Stimulated activated CD4-positive, alpha-beta T cell treated with anti-CD3 and anti-CD28 coated beads, Interleukin-1b, Interleukin-23, amount 100 ng/mL, for 48 hours (primary cell): ENCODE measurements at places on chromosomes 13 and 19.

DNA sequence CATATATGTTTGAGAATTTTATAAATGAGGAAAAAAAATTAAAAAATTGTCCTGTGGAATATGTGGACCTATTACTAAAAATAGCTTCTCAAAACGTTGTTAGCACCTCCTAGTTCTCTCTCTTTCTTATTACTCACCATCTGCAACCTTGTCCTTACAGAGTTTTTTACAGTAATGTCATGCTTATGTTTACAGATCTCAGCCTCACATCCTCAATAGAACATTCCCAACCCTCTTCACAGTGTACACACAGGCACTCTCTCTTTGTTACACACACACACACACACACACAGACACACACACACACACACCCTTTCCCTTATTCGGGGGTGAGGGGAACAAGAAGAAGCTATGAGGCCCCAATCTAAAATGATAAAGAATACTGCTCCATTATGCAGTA lies 197.7 kb downstream of the SLITRK6 start:
- no peak for DNase-seq

- DNase-seq: no peak
These were observed 12.9 kb downstream of the VSTM2B start for GRCh38 chr19:29538651-29539050.

GRCh38 chr13:112818698-112819045 lies 128.8 kb downstream of the ATP11A start:
- no peak for DNase-seq

DNA sequence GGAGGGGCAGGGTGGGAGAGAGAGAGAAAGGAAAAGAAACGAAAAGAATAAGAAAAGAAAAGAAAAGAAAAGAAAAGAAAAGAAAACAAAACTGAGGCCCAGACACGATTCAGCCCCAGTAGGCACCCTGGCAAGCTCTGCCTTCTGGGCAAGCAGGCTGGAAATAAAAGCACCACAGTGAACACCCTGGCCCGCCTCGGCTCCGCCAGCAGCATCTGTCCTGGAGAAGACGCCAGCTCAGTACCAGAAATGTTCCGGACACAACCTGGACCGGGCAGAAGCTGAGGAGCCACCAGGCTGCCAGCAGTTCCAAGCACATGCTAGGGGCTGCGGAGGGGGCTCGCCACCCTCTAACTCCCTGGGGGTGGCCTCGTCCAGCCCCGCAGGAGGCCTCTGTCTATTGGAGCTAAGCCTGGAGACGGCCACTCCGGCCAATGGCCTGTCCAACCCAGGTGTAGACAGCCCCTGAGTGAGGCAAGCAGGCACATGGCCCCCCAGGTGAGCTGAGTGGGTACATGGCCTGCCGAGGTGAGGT lies 11.4 kb upstream of the CPAMD8 start:
- no peak for DNase-seq

DNA sequence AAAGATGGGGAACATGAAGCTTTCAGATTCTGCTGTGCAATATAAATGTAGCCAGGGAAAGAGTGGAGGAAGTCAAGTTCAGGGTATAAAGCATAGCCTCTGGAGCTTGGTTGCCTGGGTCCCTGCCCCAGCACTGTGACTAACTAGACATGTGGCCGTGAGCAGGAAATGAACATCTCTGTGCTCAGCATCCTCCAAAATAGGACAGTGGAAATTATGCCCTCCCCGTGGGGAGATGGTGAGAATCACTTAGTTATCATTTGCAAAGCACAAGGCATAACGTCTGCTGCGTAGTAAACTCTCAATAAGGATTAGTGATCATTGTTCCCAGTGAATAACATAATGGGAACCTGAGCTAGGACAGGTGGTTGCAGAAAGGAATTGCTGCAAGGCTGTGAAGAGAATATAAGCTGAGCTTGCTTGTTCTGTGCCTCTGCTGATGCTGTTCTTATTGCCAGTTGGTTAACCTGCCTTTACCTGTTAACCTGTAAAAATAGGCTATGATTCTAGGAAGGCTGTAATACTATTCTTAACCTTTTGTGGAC lies 441.0 kb downstream of the COG6 start:
- DNase-seq: peak; percentile 55

DNA sequence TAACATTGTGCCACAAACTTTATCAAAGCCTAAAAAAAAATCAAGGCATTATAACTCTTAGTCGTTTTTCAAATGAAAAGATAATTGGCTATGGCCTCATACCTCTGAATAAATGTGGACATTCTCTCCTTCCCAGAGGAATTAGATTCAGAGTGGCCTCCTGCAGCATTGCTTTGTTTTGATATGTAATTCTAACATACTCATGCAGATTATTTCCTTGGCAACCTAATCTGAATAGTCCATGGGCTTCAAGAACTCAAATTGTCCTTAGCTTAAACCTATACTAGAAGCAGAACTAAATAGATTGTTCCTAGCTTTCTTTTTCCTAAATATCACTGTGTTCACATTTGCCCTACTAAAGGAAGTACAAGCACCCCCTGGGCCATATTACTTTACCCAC lies 1146.9 kb downstream of the OLFM4 start:
- no peak for DNase-seq

DNA sequence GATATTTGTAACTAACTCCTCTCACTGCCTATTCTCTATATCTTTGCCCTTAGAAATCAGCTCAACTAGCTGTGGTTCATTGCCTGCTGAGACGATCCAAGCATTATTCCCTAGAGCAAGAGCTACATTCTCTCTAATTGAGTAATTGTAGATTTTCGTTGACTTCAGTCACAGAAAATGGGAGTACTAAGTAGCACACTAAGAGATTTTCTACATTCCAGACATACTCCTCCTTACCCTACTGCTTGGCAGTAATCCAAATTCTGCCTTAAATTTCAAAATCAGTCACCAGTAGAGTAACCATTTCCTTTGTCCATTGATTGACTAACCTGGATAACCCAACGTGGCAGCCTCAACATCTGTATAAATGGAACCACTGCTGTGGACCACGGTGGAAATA lies 1786.8 kb downstream of the SLITRK5 start:
- no peak for DNase-seq

- DNase-seq: no peak
These were observed 8.1 kb upstream of the ERICH6B start for GRCh38 chr13:45623516-45624090.

GRCh38 chr19:36775768-36776167 lies 3.2 kb upstream of the ZNF850 start:
- DNase-seq: no peak

- no peak for DNase-seq
These were observed 156.2 kb downstream of the SIPA1L3 start for GRCh38 chr19:38062959-38063761.

GRCh38 chr19:28614634-28615545 lies 598.1 kb downstream of the UQCRFS1 start:
- no peak for DNase-seq

DNA sequence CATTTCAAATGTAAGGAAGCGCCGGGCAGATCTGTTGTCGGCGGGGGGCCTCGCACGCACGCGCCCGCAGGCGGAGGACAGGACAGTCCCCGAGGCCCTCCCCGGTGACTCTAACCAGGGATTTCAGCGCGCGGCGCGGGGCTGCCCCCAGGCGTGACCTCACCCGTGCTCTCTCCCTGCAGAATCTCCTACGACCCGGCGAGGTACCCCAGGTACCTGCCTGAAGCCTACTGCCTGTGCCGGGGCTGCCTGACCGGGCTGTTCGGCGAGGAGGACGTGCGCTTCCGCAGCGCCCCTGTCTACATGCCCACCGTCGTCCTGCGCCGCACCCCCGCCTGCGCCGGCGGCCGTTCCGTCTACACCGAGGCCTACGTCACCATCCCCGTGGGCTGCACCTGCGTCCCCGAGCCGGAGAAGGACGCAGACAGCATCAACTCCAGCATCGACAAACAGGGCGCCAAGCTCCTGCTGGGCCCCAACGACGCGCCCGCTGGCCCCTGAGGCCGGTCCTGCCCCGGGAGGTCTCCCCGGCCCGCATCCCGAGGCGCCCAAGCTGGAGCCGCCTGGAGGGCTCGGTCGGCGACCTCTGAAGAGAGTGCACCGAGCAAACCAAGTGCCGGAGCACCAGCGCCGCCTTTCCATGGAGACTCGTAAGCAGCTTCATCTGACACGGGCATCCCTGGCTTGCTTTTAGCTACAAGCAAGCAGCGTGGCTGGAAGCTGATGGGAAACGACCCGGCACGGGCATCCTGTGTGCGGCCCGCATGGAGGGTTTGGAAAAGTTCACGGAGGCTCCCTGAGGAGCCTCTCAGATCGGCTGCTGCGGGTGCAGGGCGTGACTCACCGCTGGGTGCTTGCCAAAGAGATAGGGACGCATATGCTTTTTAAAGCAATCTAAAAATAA lies 18.2 kb downstream of the IL17D start:
- DNase-seq: peak; percentile 7

DNA sequence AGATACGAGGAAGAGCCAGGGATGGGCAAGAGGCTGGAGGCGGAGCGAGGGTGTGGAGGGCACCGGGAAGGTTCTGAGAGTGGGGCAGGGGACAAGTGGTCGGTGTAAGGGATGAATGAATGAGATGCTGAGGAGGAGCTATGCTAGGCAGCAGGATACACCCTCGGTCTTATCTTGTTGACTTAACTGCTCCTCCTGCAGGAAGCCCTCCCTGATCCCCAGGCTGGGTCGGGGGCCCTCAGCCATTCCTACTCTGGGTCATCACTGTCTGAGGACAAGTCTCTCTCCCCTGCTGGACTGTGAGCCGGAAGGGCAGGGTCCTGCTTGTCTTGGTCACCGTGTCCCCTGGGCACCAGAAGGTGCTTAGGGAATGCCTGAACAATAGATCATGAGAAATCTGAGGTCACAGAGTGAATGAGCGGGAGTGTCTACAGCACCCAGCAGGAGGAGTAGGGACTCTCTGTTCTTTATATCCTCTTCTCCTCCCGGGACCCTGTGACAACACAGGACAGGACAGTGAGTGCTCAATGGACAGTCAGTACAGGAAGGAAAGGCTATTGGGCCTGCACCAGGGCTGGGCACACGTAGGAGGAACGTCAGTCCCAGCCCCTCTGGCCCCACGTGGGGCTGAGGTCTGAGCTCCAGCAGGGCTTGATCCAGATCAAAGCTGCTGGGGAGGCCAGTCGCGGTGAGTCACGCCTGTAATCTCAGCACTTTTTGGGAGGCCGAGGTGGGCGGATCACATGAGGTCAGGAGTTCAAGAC lies 6.5 kb downstream of the NKPD1 start:
- peak; percentile 24 for DNase-seq

- no peak for DNase-seq
These were observed 41.1 kb upstream of the MAP3K10 start for GRCh38 chr19:40150170-40150569.

DNA sequence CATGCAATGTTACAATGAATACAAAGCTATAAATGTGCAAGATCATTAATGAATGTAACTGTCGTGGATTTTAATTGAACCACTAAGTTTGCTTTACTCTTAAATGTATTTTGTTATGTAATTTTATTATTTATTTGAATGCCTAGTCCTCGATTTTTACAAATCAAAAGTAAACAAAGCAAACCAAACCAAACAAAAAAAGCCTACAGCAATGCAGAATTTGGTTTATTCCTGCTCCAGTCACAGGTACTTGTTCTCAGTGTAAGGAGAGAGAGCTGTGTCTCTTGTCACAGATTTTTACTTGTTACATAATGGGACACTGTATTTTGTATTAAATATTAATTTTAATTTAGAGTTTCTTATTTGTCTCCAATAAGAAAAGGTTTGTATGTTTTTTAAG lies 584.3 kb upstream of the SLITRK6 start:
- DNase-seq: no peak

GRCh38 chr13:113550453-113550852 lies 34.1 kb upstream of the TFDP1 start:
- no peak for DNase-seq

GRCh38 chr13:34816908-34817665 lies 125.0 kb upstream of the NBEA start:
- DNase-seq: no peak

DNA sequence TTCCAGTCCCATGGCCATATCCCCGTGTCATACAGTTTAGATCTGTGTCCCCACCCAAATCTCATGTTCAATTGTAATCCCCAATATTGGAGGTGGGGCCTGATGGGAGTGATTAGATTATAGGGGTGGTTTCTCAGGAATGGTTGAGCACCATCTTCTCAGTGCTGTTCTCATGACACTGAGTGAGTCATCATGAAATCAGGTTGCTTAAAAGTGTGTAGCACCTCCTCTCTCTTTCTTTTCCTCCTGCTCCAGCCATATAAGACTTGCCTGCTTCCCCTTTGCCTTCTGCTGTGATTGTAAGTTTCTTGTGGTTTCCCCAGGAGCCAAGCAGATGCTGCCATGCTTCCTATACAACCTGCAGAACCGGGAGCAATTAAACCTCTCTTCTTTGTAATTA lies 197.8 kb downstream of the NALCN start:
- no peak for DNase-seq

GRCh38 chr19:30394481-30395151 lies 22.4 kb downstream of the ZNF536 start:
- DNase-seq: no peak

GRCh38 chr13:31223215-31223614 lies 23.4 kb downstream of the B3GLCT start:
- DNase-seq: no peak

GRCh38 chr13:57948884-57949283 lies 317.3 kb downstream of the PCDH17 start:
- no peak for DNase-seq

DNA sequence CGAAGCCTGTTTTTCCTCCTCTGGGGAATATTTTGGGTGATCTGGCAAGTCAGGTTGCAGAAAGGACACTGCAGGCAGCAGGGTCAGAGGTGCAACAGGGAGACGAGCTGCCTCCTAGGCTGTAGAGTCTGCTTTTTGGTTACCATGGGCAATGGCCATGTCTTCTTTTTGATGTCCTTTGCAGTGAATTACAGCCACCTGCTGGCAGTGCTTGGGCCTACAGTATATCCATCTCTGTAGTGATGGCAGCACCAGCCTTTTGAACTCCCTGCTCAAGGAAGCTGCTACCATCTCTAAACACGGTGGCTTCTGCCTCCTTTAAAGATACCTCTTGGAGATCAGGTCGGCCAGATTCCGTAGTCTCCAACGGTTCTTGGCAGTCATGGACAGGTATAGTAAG lies 73.9 kb downstream of the WTIP start:
- DNase-seq: no peak

GRCh38 chr13:106507560-106508274 lies 27.7 kb downstream of the EFNB2 start:
- no peak for DNase-seq
